H1 (cell line): ENCODE measurements at places on chromosomes 5 and 9.

DNA sequence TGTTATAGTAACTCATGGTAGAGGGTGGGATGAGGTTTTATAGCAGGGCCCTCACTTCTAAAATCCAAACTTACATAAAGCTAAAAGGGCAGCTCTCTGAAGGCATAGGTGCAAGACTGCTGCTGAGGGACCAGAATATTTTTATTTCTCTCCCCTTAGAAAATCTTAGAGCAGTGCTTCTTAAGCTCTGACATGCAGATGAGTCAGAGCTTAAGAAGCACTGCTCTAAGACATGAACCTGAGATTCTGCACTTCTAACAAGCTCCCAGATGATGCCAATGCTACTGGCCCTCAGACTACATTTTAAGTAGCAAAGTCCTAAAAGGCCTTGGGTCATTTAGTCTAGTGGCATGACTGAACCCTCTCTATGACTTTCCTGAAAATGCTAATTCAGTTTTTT is 97.6 kb upstream of the SPRY4 start:
- no peaks in the 10 kb centered on the region for H3K36me3 ChIP-seq
- no peak overlapping the region for H3K4me3 ChIP-seq
- no peak overlapping the region for H3K27ac ChIP-seq
- H3K27me3 ChIP-seq, result no peaks in the 10 kb centered on the region
- peaks cover 3% of the 10 kb centered on the region for H3K4me1 ChIP-seq
- DNase-seq, result no peak

DNA sequence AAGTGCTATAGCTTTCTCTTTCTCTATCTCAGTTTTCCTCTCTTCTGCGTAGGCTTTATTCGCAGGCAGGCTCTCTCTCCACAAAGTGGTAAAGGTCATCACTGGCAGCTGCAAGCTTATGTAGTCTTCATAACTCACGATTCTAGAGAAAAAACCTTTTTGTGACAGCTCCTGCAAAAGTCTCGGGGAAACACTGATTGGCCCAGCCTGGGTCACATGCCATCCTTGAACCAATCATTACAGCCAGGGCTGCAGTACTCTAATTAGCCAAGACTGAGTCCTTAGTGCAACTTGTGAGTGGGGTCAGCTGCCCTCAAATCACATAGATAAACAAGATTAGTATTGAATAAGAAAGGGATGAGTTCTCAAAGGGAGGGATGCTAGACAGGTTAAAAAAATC is 18.3 kb upstream of the FRMPD1 start:
- no peaks in the 10 kb centered on the region for H3K36me3 ChIP-seq
- H3K4me1 ChIP-seq, result no peaks in the 10 kb centered on the region
- H3K27ac ChIP-seq, result no peak overlapping the region
- H3K4me3 ChIP-seq, result no peak overlapping the region

DNA sequence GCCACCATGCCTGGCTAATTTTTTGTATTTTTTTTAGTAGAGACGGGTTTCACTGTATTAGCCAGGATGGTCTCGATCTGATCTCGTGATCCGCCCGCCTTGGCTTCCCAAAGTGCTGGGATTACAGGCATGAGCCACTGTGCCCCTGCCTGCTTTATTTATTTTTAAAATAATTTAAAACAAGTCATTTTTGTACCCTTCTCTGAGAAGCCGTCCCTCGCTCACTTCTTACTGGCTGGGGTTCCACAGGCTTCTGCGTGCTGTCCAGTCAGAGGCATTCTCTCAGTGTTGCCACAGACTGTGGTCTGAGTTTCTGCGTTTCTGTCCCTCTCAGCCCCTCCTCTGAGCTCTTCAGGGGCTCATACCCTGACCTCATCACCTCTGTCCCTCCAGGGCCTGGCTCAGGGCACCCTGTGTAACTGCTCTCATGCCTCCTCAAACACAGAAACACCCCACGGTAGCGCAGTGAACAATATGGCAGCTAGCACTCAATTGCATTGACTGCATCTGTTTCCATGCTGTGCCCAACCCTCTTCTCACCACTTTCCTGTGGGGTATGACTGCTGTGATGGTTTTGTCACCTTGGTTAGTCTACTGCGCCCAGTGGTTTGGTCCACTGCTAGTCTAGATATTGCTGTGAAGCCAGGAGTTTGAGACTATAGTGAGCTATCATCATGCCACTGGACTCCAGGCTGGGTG is 44.3 kb upstream of the SH3PXD2B start:
- H3K4me1 ChIP-seq, result no peaks in the 10 kb centered on the region
- H3K4me3 ChIP-seq, result no peak overlapping the region
- no peak overlapping the region for H3K27ac ChIP-seq
- peak; percentile 37 for DNase-seq

- no peaks in the 10 kb centered on the region for H3K36me3 ChIP-seq
- no peak overlapping the region for H3K27ac ChIP-seq
- DNase-seq, result no peak
- no peak overlapping the region for H3K4me3 ChIP-seq
- no peaks in the 10 kb centered on the region for H3K4me1 ChIP-seq
Observed at GRCh38 chr9:107989544-107989943, 500.0 kb upstream of the KLF4 start.

- no peak for DNase-seq
- no peak overlapping the region for H3K4me3 ChIP-seq
- no peaks in the 10 kb centered on the region for H3K4me1 ChIP-seq
- no peak overlapping the region for H3K27ac ChIP-seq
- H3K27me3 ChIP-seq, result peaks cover 6% of the 10 kb centered on the region
Observed at GRCh38 chr5:136034984-136035383, 6.2 kb downstream of the TGFBI start.
